ENCODE measurements at places on chromosomes 12 and 14.
A peak's percentile ranks its signal among the peaks of the same experiment; 100 is the strongest.

DNA sequence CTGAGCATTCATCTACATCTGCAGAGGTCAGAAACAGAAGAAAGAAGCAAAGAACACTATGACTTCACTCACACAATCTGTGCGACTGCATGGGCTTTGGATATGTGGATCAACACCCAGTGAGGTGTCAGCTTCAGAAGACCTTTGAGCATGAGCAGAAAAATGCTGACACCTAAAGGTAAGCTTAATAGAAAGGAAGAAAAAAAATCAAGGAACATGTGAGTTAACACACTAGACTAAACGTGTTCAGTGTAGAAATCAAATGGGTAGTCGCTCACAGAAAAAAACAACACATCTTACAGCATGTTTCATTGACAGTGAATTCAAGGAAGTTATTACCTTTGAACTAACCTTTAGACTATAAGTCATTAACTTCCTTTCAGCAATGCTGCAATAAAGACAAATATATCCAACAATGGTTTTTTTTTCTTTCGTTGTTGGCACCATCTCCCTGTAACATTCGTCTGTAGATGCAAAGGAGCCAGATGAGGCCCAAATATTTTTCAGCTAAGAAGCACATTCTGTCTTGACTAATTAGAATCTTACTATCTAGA lies 30.9 kb downstream of the RTRAF start:
- no peak for DNase-seq

GRCh38 chr12:112844814-112845565 lies 53.4 kb downstream of the RPH3A start:
- DNase-seq: no peak

DNA sequence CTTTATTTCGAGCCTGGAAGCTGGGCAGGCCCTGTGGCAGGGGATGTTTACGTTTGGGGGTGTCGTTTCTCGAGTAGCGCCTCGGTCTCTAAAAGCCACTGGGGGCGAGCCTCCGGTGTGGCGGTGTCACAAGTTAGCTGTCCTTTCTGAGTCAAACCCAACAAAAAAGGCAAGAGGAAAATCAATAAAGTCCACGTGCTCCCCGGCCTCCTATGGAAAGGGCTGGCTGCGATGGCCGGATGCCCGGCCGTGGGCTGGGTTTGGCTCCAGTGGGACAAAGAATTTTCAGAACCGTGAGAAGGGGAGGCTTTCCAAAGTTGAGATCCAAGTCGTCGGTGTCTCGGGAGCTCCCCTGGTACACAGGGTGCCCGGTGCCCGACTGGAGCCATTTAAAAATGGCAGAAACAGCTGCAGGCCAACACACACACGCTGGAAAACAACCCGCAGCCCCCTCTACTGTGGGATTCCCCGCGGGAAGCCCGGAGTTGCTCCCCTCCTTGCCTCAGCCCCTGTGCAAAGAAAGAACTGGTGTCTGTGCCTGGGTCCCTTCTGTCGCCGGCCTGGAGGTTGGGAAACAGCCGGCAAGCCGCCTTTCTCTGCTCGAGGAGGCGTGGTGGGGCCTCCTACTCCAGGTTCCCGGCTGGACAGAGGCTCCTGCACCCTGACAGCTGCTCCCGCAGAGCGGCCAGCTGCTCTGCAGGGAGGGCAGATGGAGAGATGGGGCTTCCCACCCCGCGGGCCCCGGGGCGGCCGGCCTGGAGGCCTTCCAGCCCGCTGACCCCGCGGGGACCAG lies 1.9 kb downstream of the BCL7A start:
- peak; percentile 69 for DNase-seq

DNA sequence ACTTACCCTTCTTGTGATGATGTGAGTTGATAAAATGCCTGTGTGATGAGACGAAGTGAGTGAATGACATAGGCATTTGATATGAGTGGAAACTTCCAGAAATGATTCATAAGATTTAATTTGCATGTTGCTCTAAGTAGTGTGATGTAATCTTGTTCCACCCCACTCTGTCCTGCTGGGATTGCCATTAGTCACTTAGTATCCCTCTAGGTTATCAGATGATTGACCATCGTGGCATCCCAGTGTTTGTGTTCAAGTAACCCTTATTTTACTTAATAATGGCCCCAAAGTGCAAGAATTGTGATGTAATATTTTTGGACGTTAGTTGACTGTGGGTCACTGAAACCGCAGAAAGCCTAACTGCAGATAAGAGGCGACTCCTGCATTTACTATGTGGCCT lies 214.4 kb upstream of the DIO2 start:
- peak; percentile 67 for DNase-seq

DNA sequence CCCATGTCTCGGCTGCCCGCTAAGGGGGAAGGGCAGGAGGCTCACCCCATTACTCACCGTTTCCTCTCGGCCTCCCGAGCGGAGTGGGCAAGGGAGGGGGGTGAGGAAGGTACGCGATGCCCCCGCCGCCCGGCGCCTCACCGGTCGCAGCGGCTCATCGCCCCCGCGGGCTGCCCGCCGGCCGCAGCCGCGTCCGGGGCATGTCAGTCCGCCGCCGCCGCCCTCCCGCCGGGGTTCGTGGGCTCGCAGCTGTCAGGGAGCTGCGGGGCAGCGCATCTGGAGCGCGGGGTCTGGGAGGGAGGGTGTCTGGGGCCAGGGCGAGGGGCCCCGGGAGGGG lies 461 bp downstream of the SLC8A3 start:
- no peak for DNase-seq

DNA sequence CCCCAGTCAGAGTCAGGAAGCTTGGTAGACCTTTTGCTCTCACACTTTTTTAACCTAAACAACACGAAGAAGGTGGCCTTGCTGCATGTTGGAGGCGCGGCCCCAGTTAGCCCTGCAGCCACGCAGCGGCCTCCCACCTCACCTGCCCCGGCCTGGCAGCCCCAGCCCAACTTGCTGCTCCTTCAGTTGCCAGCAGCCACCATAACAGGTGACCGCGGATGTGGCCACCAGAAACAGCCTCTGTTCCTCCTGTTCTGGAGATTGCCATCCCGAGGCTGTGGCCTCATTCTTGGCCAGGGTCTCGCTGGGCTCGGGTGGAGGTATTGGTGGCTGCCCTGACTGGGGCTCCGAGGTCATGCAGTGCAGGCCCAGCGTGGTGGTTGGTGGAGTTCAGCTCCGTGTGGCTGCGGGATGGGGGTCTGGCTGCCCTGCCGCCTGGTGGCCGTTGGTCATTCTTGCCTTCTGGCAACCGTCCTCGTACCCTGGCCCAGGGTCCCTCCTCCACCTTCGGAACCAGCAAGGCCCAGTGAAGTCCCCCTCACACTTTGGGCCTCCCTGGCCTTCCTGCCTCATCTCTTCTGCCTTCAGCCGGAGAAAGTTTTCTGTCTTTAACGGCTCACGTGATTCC lies 20.7 kb upstream of the TEX22 start:
- no peak for DNase-seq

- no peak for DNase-seq
These were observed at the start of gene DCAF5 for GRCh38 chr14:69152902-69153151. DCAF5 (minus strand) TSS chr14:69153119; CDS start chr14:69152978, 141 bp downstream.

- DNase-seq: peak; percentile 84
These were observed 58.3 kb upstream of the EEA1 start for GRCh38 chr12:92987362-92987761.

DNA sequence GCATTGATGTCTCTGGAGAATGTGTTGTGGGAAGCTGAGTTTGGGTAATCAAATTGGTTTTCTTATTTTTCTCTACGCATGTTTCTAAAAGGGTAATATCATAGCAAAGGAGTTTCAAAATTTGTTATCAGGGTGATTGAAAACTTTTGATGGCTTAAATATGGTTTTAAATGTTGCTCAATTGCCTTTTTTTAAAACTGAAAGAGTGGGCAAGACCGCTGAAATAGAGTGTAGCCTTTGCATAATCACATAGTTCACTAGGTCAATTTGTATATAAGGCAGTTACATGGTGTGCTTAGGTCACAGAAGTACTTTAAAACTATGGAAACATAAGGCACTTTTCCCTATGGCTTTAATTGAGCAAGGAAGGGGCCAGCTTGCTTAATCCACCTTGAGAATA lies 167.4 kb downstream of the SNAPC1 start:
- no peak for DNase-seq

DNA sequence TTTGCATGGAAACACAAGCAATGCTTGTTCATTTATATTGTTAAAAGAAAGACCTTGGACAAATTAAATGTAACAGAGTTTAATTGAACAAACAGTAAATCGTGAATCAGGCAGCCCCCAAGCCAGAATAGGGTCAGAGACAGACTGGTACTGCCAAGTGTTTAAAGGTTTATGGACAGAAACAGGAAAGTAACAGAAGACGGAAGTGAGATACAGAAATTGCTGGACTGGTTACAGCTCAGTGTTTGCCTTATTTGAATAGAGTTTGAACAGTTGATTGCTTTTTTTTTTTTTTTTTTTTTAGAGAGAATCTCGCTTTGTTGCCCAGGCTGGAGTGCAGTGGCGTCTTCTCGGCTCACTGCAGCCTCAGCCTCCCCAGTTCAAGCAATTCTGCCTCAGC lies 50.3 kb downstream of the DAO start:
- DNase-seq: no peak

- DNase-seq: peak; percentile 73
These were observed 8.5 kb downstream of the BTG1 start for GRCh38 chr12:92136965-92137721.

GRCh38 chr12:95102916-95103671 lies 29.7 kb upstream of the NR2C1 start:
- DNase-seq: peak; percentile 99

- DNase-seq: no peak
These were observed 1435.7 kb downstream of the LRFN5 start for GRCh38 chr14:43042408-43042807.

GRCh38 chr12:115872212-115872611 lies 405.3 kb downstream of the MED13L start:
- no peak for DNase-seq

GRCh38 chr12:14849661-14850060 lies 6.3 kb upstream of the ART4 start:
- no peak for DNase-seq

GRCh38 chr12:53999559-54000115 lies 324 bp upstream of the HOXC9 start:
- DNase-seq: peak; percentile 89

GRCh38 chr14:79325071-79325470 lies 886.2 kb downstream of the DIO2 start:
- DNase-seq: no peak

GRCh38 chr14:96177766-96178375 lies 26.8 kb upstream of the BDKRB2 start:
- DNase-seq: no peak

DNA sequence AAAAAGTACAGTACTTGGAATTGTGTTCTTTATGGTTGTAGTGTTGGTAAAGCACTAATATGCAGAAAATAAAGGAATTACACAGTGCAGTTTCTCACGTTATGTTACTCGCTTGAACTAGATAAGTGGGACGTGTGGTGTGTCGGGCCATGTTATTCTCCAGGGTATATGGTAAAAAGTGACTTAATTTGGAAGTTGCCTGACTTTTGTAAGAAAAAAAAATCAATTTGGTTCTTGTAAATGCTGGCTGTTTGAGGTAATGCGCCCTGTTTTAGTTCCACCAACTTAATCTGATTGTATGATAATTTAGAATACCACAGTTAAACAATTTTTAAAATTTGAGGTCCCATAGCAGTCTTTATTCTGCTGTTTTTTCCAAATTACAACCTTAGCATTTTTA lies 4.1 kb downstream of the ARF6 start:
- DNase-seq: no peak

- DNase-seq: no peak
These were observed 149.1 kb downstream of the AACS start for GRCh38 chr12:125214289-125214688.

- DNase-seq: no peak
These were observed 175.8 kb downstream of the FOXN3 start for GRCh38 chr14:89241257-89241656.

GRCh38 chr12:43806737-43807072 lies 588 bp upstream of the TWF1 start:
- peak; percentile 20 for DNase-seq

DNA sequence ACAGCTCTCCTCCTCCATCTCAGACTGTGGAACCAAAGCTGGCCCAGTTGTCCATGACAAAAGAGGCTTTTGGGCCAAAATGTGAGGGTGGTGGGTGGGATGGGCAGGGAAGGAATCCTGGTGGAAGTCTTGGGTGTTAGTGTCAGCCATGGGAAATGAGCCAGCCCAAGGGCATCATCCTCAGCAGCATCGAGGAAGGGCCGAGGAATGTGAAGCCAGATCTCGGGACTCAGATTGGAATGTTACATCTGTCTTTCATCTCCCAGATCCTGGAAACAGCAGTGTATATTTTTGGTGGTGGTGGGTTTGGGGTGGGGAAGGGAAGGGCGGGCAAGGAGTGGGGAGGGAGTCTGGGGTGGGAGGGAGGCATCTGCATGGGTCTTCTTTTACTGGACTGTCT lies 11.8 kb upstream of the TAMALIN start:
- DNase-seq: no peak

GRCh38 chr12:51103977-51104376 lies 20.6 kb upstream of the CSRNP2 start:
- DNase-seq: no peak

DNA sequence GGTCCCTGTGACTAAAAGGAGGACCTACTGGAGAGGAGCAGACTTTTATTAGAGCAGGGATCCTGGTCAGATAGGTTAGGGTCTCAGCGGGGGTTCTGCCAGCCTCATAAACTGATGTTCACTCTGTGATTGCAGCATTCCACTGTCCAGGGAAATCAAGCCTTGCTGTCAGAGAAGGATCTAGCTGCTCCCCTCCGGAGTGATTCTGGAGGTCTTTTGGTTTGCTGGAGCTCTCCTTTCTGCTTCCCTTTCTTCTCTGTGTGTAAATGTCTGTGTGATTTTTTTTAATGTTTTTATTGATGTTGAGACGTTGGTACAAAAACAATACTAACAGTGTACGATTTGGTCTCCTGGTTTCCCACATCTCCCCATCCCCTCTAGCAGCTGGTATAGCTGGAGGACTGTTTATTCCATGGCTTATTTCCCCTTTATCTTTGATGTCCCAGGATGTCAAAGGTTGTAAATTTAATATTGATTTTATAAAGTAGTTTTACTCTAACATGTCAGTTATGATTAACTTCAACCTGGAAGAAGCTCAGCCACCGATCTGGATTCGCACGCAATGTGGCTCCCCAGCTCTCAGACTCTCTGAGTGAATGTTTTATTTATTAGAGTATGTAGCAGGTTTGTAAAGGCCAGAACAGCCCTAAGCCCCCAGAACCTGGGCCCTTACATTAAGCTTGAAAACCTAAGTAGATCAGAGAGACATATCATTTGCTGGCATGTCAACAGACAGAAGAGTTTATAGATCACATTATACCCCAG lies 202.3 kb upstream of the G2E3 start:
- no peak for DNase-seq

DNA sequence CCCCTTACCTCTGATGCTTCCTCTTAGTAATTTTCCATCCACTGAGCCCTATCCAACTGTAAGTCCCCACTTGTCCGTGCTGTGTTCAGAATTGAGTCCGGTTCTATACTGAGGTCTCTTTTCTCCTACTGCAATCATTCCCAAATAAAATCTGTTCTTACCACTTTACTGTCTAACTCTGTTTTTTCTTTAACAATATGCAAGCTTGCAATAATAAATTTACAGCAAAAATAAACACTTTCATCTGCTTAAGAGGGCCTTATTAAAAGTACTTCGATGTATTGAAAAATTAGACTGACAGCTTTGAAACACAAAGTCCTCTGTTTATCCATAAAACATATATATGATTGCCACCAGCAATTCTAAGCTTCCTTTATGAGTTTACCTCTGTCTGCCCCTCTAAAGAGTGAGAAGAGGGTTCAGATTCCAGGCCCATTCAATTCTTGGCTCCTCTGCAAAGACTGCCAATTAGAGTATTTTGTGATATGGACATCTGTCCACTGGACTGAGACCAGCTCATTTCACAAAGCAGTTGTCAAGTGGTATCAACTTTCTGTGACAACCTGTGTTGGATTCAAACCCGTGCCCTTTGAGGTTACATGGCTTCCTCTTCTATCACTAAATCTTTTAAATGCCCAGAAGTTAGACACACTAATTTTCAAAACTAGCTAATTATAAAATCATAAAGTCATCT lies 39.9 kb upstream of the G2E3 start:
- no peak for DNase-seq
